ENCODE measurements at places on chromosomes 5 and 9.

DNA sequence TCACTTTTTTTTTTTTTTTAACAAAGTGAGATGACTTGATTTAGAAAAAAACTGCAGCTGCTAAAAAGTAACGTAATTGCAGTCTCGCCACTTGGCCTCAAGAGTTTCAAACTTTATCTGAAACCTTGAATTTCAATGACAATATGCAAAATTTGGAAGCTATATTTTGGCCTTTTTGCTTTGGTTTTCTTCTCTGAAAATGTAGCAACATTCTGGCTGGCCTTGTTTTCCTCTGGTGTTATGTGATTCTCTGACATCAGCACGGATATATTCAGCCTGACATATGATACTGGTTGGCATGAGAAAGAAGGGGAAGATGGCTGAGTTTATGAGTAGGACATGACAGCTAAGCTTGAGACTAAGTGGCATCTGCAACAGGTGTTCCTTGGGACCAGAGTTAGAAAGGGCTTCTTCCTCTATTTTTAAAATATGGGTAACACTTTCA lies 136.5 kb downstream of the MEF2C start:
- no peak for DNase-seq

DNA sequence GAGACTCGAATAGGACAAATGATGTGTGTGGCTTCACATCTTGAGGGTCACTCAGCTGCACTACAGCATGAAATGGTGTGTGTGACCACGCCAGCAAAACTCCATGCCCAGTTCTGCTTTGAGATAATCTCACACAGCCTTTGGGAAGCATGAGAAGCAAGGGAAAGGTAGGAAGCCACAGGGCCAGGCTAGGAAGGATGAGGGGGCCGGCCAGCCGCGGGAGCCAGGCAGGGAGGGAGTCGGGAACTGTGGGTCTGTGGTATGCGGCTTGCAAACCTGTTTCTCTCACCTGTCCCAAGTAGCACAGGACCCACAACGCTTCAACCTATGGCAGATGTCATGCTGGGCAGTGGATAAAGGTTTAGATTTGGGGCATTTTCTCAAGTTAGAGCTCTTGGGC lies 142.0 kb downstream of the HSPA4 start:
- DNase-seq = no peak

- DNase-seq = peak; percentile 41
These were observed 6.4 kb downstream of the ARRDC1 start for GRCh38 chr9:137611623-137612609.

DNA sequence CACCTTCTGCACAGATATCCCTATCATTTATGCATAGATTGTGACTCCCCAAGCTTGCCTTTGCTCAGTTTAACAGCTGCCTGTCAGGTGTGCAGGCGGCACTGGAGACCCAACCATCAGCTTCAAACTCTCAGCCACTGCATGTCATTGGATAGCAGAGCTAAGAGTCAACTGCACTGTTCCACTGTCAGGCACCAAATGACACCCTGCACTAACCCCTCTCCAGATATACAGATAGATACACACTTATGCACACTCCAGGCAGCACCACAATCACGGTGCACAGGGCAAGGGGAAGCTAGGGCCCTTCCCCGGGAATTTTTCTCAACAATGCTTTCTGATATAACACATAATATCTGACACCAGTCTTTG lies 142.3 kb downstream of the BNC2 start:
- no peak for DNase-seq

DNA sequence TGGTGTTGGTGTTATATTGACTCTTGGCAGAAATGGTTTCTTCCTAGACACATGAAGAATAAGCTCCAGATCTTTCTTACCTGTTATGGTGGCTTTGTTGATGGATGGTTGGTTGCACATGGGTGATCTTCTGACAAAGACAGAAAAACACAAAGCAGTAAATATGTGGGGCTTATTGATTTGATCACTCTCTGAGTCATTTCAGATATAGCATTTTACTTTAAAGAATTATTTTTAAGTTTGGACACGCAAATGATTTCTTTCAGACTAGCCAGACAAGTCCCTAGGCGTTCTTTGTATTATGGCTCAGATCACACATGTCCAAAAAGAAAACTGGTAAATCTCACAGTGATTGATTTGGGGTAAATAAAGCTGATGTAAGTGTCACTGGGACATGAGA lies 597.6 kb downstream of the RAB3C start:
- no peak for DNase-seq

DNA sequence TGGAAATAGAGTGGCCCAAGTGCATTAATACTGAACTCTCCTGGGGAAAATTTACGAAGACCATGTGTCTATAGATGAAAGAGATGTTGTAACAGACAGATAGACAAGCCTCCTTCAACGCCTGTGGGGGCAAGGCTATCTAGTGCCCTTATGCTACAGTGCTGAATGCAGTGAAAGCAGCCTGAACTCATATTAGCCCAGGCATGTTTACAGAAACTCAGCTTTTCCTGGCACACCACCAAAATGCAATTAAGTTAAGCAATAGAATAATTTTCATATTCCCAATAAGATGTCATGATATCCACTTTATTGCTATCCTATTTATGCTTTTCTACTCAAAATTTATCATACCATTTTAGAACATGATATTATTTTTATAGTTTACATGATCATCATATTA lies 277.0 kb downstream of the DIRAS2 start:
- no peak for DNase-seq

GRCh38 chr5:60997721-60998120 lies 52.7 kb downstream of the NDUFAF2 start:
- DNase-seq = no peak

DNA sequence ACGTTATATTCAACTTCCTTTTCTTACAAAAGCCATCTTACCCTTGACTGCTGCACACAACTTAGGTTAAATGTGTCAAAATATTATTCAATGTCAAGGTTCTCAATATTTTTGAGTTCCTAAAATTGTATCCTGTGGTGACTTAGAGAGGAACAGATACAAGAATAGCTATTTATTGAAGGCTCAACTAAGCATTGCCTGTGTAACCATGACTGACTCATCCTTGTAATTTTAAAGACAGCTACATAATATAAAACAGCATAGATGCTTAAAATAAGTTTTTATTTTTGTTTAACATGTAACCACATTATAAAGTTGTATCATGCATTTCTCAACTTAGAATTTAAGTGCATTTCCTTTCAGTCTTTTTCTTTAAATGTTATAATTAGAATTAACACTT lies 312.9 kb upstream of the RGMB start:
- no peak for DNase-seq

DNA sequence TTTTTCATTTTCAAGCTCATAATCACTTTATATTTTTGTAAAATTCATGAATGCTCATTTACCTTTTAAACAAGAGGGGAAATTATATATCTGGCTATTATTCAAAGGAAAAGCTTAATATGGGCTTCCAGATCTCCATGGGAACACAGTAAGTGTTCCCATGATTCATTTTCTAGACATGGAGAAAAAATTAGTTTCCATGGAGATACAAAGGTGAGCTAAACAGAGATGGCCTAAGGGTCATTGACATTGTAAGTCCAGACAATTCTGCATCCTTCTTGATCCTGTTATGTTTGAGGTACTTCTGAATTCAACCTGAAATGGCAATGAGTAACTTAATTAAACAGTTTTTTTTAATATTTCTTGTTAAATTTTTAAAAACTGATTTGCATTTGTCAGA lies 341.4 kb upstream of the PRR16 start:
- no peak for DNase-seq

DNA sequence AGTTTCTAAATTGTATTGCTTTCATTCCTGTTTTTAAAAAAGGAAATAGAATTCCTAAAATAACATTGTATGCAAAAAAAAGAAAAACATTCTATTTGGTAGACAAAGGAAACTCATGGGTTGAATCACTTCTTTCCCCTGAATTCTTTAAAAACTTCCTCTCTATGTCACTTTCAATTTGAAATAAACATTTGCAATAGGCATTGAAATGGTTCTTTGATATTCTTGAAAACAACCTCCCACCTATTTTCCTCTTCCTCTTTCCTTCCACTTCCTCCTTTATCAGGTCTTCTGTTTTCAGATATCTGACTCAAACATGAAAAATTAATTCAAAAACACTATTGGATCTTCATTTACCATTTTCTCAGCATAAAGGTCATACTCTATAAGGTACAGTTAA lies 442.0 kb upstream of the MEF2C start:
- no peak for DNase-seq

- DNase-seq = no peak
These were observed 41.5 kb upstream of the ANKH start for GRCh38 chr5:14913096-14913495.

DNA sequence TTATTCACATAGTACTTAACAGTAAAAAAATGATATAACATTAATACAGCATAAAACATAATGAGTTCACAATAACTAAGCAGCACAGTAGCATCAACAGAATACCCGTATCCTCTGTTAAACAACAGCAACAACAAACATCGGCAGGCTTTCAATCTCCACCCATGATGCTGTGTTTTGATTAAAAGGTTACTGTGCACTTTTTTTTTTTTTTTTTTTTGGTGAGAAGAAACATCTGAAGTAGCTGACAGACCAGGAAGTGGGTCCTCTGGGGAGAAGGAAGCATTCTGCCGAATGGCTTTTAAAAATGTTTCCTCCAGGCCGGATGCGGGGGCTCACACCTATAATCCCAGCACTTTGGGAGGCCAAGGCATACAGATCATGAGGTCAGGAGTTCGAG lies 282.3 kb downstream of the EPB41L4A start:
- no peak for DNase-seq

DNA sequence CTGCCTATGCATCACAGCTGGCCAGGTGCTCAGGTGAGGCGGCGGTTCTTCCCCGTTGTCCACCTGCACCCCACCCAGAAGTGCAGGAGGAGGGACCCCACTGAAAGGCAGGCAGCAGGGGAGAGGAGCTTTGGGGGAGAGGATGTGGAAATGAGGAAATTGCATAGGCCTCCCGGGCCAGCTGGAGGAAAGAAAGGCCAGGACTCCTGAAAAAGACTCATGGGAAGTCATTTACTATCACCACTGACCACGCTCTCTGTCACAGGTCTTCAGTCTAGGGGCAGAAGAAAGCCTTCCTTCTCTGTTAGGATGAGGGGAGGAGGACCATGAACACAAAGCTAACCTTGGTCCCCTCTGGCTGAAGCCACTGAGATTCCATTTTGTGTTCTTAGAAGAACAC lies 28.1 kb downstream of the KCNMB1 start:
- DNase-seq = no peak

DNA sequence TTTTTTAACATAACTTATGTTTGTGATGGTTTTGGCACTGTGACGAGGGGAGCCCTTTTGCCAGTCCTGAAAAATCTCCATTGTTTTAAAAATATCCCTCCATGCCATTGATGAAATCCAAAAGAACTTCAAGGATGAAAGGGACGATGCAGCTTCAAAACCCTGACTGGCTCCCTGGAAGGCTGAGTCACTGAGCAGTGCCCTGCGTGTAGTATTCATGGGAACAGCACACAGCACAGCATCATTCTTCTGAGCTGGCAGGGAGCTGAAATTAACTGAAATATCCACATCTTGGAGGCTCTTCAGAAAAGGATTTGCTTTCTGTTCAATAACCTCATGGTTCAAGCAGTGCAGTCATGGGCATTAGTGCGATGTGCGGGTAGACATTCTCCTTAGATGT lies 29.7 kb downstream of the PDE4D start:
- DNase-seq = no peak
